AG10803 (cell line): ENCODE measurements at places on chromosomes 2 and 18.

GRCh38 chr2:221228214-221228769 is 343.8 kb downstream of the EPHA4 start:
- no peak for DNase-seq

GRCh38 chr2:144453486-144454158 is 66.3 kb downstream of the ZEB2 start:
- DNase-seq: peak; percentile 60

DNA sequence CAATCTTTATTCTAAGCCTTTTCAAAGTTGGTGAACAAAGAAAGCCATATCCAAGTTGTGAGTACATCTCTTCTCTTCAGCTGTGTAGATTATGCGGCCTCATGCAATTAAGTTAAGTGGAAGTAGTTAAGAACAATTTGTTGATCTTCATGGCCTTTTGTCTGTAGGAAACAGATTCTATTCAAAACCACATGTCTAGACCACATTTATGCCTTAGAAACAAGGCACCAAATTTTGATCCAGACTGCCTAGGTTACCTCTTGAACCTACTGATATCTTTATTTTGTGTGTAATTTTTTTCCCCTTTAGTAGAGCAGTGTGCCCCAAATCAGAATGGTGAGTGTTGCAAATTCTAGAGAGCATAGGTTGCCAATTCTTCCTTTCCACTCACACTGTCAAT is 101.6 kb upstream of the CERS6 start:
- DNase-seq: no peak

DNA sequence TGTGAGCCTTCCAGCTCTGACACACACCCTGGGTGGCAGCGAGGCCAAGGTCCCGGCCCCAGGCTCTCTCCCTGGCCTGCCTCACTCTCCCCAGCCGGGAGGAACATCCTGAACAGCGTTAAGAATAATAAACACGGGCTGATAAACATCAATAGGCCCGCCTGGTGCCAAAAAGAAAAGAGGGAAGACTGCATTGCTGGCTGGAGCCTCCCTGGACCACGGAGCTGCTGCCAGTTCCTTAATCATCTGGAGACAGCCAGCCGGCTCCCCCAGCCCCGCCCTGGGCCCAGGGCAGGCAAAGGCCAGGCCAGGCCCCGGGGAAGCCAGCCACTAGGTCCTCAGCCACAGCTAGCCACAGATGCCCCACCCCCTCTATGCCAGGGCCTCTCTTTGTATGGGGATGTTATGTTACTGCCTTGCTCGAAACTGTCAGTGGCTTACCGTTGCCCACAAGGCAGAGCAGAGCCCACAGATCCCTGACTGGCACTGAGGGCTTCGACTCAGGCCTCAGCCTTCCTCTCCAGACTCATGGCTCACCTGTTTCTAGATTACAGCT is 293.7 kb downstream of the DYSF start:
- peak; percentile 35 for DNase-seq

DNA sequence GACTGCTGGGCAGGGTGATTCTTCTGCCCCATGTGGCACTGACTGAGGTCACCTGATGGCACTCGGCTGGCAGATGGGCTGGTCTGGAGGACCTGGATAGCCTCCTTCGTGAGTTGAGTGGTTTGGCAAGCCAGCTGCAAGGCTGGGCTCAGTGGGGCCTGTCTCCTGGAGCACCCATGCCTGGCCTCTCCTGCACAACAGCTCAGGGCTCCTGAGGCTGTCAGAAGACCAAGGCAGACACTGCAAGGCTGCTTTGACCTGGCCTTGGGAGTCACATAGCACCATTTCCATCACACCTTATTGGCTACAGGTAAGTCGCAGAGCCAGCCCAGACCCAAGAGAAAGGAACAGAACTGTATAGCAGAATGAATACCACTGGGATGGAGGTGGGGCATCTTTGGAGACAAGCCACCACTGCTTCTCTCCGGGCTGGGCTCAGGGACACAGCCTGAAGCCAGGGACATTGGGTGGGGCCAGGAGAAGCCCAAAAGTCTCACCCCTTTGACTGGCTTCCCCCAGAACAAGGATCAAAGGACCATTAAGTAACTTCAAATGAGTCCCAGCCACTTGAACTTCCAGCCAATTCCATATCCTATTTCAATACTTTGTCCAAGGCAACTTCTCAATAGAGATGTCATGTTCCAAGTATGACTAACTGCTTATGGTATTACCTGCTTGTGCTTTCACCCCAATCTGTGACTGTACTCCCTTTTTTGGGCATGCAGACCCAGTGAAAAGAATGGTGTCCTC is 156.3 kb downstream of the CABLES1 start:
- peak; percentile 84 for DNase-seq

DNA sequence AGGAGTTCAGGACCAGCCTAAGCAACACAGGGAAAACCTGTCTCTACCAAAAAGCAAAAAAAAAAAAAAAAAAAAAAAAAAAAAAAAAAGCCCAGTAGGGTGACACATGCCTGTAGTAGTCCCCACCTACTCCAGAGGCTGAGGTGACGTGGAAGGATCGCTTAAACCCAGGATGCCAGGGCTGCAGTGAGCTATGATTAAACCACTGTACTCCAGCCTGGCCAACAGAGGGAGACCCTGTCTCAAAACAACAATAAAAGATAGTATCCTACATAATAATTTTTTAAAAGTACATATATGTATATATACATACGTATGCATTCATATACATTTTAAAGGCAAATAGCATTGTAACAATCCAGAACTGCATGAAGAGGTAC is 51.7 kb downstream of the SOS1 start:
- DNase-seq: peak; percentile 6

DNA sequence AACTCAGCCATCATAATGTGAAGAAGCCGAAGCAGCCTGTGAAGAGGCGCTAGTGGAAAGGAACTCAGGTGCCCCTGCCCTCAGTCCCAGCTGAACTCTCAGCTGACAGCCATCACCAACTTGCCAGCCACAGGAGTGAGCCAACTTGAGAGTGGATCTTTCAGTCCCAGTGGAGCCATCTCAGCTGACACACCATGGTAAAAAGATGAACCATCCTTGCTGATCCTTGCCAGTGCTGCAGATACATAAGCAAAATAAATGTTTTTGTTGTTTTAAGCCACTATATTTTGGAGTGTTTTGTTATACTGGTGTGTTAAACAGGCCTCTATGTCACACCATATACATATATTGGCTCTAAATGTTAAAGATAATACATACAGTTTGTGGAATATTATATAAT is 195.8 kb upstream of the SPRED2 start:
- DNase-seq: no peak

- DNase-seq: no peak
Measured at GRCh38 chr2:241799522-241800197, 9.3 kb upstream of the NEU4 start.

GRCh38 chr2:181484851-181485637 is 27.9 kb downstream of the ITGA4 start:
- DNase-seq: no peak

DNA sequence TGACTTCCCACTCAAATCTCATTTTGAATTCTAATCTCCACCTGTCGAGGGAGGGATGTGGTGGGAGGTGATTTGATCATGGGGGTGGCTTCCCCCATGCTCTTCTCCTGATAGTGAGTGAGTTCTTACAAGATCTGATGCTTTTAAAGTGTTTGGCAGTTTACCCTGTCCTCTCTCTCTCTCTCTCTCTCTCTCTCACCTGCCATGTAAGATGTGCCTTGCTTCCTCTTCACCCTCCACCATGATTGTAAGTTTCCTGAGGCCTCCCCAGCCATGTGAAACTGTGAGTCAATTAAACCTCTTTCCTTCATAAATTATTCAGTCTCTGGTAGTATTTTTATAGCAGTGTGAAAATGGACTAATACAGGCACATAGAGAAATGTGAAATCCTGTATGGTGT is 7.0 kb upstream of the LDAH start:
- DNase-seq: no peak

- peak; percentile 94 for DNase-seq
Measured at GRCh38 chr18:73614812-73615211, 532.8 kb downstream of the FBXO15 start.

- no peak for DNase-seq
Measured at GRCh38 chr2:47298771-47299170, 104.2 kb upstream of the MSH2 start.

GRCh38 chr2:23586741-23587306 is 201.8 kb downstream of the KLHL29 start:
- no peak for DNase-seq

DNA sequence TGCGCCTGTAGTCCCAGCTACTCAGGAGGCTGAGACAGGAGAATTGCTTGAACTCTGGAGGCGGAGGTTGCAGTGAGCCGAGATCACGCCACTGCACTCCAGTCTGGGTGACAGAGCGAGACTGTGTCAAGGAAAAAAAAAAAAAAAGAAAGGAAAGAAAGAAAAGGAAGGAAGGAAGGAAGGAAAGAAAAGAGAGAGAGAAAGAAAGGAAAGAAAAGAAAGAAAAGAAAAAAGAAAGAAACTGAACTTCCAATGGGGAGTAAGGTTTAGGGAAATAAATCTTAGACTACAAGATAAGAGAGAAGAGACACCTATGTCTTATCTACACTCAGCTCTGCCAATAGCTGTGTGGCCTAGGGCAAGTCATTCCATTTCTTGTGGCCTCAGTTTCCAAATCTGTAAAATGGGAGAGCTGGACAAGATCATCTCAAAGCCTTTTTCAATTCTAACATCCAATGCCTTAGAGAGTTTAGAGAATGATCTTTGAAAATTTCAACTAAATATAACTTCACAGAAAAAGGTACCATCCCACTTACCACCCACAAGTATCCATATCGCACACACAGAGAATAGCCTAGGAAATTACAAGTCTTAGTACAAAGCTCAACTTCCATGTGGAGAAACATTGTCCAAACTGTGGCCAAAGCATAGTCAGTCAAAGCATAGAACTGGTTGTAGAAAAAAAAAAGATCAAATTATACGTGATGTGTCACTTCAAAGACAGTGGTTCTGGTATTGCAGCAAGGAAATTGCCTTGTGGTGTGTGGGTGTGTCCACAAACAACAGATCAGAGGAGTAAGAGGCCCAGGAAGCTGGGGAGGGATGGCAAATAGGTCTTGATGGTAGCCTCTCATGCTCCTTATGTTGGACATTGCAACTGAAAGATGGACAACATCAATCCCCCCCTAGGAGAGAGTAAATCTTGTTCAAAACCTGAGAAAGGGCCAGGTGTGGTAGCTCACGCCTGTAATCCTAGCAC is 42.4 kb downstream of the SLC14A2 start:
- peak; percentile 42 for DNase-seq

- DNase-seq: no peak
Measured at GRCh38 chr2:144401036-144401435, 118.9 kb downstream of the ZEB2 start.

DNA sequence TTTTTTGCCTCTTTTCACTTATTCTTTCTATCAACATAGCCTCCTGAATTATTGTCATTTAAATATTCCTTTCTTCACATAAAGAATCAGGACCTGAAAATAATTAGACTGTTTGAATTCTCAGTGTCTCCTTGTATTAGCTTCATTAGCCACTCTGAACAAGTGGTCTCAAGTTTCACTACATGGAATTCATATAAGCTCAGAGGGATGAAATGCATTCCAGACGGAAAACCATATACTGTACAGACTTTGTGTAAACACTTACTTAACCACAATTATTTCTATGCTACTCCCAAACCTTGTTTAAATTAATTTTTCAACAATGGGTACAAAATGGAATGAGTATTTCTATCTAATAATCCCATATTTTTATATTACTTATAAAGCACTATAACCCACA is 53.4 kb downstream of the CHN1 start:
- peak; percentile 76 for DNase-seq

DNA sequence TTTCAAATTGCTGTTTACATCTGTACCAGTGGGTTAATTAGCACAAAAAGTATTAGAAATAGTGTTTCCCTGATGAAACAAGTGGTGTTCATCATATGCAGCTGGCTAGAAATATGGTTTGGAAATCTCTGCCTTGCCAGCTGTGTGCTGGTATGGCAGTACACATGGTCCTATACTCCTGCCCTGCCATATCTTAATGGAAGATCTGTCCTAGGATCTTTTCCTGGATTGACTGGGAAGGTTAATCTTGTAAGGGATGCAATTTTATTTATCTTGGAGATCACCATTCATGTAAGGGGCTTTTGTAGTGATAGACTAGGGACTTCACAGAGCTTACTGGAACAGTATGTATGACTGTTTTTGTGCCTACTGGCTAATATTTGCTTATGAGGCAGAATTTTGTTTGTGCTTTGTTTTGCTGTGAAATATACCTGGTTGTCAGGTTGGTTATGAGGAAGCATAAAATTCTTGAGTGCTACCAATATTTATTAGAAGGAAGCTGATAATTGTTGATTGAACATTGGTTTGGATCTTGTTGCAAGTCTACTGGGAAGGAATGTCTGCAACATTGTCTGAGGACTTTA is 73.5 kb downstream of the GULP1 start:
- DNase-seq: no peak

DNA sequence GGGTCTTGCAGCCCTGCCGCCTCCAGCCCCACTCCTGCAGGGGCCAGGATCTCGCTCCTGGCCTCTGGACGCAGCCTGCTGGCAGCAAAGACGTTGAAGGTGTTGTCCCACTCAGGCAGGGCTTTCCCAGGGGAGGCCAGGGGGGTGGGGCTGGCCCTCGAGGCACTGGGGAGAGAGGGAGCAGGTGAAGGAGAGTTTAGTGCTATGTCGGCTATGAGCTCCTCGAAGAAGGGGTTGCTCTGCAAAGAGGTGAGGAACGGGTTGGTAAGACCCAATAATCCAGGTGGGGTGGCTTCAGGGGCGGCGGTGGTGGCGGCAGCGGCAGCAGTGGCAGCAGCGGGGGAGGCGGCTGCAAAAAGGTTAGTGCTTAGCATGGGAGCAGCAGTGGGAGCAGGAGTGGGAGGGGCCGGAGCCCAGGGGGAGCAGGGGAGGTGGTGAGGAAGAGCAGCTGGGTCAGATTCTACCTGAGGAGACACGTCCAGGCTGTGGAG is 9.7 kb upstream of the SFXN5 start:
- no peak for DNase-seq

DNA sequence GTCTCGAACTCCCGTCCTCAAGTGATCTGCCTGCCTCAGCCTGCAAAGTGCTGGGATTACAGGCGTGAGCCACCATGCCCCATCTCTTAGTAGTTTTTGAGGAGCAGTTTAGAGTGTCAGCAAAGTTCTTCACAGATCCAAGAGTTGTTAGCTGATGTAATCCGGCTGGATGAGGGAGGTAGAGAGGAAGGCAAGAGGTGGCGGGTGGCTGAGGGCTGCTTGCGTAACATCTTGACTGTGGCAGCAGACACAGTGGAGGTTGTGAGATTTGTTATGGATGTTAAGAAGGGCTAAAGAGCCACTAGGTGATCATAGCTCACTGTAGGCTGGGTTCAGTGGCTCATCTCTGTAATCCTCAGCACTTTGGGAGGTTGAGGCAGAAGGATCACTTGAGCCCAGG is 19.5 kb upstream of the FAM136A start:
- DNase-seq: peak; percentile 48

- no peak for DNase-seq
Measured at GRCh38 chr18:66393463-66393862, 210.4 kb downstream of the CDH19 start.

GRCh38 chr18:61535401-61535800 is 202.2 kb downstream of the CDH20 start:
- DNase-seq: no peak

GRCh38 chr2:17583646-17584045 is 43.1 kb downstream of the VSNL1 start:
- DNase-seq: no peak

GRCh38 chr2:121376535-121377250 is 91.7 kb upstream of the TFCP2L1 start:
- peak; percentile 9 for DNase-seq

GRCh38 chr2:173749315-173749714 is 215.9 kb downstream of the SP3 start:
- DNase-seq: peak; percentile 36

GRCh38 chr18:62365420-62365819 is 40.3 kb downstream of the TNFRSF11A start:
- no peak for DNase-seq

- DNase-seq: peak; percentile 26
Measured at GRCh38 chr18:35497027-35497369, 762 bp downstream of the INO80C start.

GRCh38 chr2:224612578-224612977 is 27.4 kb upstream of the CUL3 start:
- DNase-seq: peak; percentile 17
